Stimulated activated CD4-positive, alpha-beta T cell treated with anti-CD3 and anti-CD28 coated beads, Interleukin-12 subunit alpha, Interleukin-12 subunit beta, amount 100 ng/mL, for 24 hours (primary cell): ENCODE measurements at places on chromosomes 3 and 15.
A peak's percentile ranks its signal among the peaks of the same experiment; 100 is the strongest.

DNA sequence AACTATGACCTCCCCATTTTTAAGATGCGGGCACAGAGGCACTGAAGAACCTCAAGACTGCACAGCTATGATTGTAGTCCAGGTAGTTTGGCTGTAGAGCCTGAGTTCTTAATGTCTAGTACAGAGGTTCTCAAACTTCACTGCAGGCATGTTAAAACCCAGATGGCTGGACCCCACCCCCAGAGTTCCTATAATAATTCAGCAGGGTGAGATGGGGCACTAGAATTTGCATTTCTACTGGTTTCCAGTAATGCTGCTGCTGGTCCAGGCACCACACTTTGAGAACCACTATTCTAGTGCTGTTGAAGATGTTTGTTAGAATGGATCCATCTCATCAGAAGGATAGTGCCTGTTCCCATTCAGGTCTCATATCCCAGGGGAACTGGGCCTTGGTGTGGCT, 274.9 kb downstream of the ABHD5 start:
- DNase-seq = no peak

DNA sequence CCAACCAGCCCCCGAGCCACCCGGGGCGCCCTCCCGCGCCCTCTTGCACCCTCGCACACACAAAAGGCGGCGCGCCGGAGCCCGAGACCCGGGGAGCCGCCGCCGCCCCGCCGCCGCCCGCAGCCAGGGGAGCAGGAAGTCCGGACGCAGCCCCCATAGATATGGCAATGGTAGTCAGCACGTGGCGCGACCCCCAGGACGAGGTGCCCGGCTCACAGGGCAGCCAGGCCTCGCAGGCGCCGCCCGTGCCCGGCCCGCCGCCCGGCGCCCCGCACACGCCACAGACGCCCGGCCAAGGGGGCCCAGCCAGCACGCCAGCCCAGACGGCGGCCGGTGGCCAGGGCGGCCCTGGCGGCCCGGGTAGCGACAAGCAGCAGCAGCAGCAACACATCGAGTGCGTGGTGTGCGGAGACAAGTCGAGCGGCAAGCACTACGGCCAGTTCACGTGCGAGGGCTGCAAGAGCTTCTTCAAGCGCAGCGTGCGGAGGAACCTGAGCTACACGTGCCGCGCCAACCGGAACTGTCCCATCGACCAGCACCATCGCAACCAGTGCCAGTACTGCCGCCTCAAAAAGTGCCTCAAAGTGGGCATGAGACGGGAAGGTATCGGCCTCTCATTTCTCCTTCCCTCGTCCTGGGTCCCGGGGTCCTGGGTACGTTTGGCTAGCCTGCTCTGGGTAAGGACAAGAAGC, 1.6 kb downstream of the NR2F2 start:
- DNase-seq = no peak

DNA sequence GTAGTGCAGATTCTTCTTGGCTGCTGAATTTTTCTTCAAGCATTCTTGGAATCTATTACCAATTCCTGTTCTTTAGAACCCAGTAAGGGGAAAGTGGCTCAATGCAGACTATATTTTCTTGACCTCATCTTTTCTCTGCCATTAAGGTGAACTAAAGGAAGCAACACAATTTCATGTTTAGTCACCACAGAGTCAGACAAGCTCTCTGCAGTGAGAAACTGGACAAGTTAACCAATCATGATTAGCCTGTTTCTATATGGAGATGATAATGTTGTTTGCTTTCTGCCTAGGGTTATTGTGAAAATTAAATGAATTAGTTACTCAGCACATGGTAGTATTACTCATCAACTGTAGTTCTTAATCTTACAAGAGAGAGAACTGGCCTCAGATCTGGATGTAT, 1075.1 kb downstream of the AGBL1 start:
- DNase-seq = no peak

GRCh38 chr3:59327376-59327808, 277.6 kb upstream of the CFAP20DC start:
- DNase-seq = no peak

DNA sequence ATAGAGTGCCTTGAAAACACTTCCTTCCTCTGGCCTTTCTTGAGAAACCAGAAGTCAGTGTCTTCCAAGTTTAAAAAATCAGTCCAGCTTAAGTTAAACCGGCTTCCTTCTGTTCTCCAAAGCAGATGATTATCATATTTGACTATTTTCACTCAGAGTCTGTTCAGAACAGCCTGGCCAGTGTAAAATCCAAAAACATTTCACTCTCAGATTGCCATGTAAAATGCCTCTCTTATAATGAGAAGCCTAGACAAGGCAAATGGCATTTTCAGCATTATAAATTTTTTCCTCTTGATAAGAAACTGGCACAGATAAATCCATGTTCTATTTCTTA, 193.5 kb downstream of the TNIK start:
- no peak for DNase-seq

DNA sequence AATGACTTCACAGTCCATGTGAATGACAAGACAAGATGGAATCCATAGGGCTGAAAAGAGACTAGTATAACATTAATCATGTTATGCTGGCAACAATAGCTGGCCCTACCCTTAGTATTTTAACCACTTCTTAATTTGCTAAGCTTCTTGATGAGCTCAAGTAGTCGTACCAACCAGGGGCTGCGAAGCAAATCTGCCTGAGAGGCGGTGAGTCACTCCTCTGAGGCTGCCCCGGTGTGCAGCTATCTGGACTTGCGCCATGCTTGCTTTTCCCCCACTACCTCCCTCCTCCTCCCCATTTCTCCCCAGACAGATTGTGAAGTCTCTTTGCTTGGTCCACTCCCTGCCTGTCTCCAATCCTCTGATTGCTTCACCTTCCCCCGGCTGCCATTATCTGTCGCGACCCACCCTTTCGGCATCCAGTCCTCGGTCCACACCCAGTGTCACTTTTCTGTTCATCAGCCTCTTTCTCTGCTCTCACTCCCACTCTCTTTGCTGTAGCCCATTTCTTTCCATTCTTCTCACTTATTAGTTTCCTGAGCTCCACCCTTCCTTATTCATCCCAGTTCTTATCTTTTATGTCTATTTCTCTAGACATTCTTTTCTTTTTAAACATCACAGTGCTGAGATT, 42.7 kb downstream of the DUT start:
- no peak for DNase-seq

DNA sequence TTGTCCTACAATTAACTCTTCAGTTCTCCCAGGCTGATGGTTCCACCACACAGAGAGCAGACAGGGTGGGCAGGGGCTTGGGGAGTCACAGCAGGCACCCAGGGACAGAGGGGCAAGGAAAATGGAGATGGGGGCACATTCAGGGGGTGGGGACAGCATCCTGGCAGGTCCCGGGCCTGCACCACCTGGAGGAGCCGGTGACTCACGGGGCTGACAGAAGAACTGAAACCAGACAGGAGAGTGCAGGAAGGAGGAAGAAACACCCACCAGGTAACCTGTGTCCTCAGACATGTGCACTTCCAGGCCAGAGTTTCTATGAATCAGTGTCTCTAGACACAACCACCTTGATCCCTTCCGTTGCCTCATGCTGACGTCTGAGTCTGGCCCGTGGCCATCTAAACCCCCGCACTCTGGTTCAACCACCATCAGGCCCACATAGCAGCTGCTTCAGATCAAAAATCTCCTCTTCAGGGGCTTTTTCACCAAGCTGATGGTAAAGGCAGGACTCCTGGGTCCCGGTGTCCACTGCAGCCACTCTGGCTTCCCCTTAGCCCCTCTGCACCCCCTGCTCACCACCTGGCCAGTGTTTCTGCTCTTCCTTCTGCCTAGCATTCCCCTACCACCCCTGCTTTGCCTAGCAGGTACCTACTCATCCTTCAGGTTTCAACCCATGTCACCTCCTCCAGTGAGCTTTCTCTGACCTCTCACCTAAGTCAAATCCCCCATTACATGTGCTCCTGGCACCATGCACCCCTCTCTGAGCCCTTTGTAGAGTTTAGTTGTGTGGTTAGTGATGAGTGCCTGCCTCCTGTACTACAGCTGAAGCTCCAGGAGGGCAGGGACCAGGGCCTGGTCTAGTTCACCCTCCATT, 16.5 kb upstream of the CYP11A1 start:
- DNase-seq = peak; percentile 80

DNA sequence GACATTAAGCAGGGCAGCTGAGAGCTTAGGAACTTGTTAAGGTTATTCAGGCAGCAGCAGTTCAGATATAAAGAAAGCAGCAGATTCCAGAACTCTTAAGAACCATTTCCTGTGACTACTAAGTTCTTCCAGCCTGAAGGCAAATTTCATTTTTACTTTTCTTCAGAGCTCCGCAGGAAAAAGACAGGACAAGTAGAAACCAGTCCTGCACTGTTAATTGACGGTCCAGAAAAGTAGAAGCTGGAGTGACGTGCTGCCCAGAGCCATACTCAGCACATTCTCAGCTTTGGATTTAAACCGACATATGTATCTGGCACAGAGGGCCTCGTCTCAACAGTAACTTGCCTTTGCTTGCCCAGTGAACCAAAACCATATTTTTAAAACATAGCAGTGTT, 219.4 kb upstream of the STRIT1 start:
- DNase-seq = no peak
